ENCODE measurements at places on chromosomes 16 and 17. TPM values are rescaled to one million over a fixed set of nuclear protein-coding genes. Genes with fewer than 3 reads are reported as not detected.

- H3K27ac ChIP-seq = no peak overlapping the region
- H3K4me1 ChIP-seq = no peaks in the 10 kb centered on the region
- H3K36me3 ChIP-seq = no peaks in the 10 kb centered on the region
- DNase-seq = no peak
- H3K27me3 ChIP-seq = peaks cover 36% of the 10 kb centered on the region
- H3K4me3 ChIP-seq = no peak overlapping the region
These were observed 35.7 kb downstream of the CACNA1H start for GRCh38 chr16:1188432-1189189.

- H3K4me1 ChIP-seq = no peaks in the 10 kb centered on the region
- no peaks in the 10 kb centered on the region for H3K27me3 ChIP-seq
- H3K27ac ChIP-seq = no peak overlapping the region
- H3K36me3 ChIP-seq = no peaks in the 10 kb centered on the region
- DNase-seq = no peak
- H3K4me3 ChIP-seq = no peak overlapping the region
These were observed 27.4 kb upstream of the RCVRN start for GRCh38 chr17:9932491-9932890.

DNA sequence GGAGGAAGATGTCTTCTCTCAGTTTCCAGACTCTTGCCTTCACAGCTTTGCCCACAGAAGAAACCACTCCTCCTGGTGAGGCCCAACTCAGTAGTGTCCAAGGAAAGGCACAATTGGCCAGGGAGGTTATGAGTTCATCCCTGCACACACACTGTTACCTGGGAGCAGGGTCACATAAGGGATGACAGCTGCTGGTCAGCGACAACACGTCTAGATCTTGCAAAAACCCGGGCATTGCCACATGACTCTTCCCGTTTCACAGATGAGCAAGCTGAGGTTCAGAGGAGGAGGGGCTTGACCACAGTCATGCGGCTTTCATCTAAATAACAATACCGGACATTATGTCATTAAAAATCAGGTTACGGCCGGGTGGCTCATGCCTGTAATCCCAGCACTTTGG is 186.0 kb downstream of the COPRS start:
- no peak overlapping the region for H3K27ac ChIP-seq
- no peaks in the 10 kb centered on the region for H3K27me3 ChIP-seq
- H3K4me3 ChIP-seq = no peak overlapping the region
- no peaks in the 10 kb centered on the region for H3K36me3 ChIP-seq
- H3K4me1 ChIP-seq = no peaks in the 10 kb centered on the region

DNA sequence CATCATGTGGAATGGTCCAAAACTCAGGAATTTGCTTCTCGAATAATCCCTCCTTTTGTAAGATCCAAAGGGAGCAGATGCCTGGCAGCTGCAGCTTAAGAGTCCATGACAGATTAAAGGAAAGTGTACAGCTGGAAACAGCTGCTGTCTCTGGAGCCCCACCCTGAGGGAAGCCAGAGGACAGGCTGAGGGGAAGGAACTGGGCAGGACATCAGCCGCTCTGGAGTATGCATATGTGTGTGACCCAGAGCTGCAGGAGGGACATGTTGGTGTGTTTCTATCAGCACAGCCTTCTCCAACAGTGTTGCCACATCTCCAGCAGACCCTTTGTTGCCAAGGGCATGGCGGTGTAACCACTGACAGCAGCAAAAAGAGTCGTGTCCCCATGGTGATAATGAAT is 46.2 kb downstream of the CYB561 start:
- no peak overlapping the region for H3K4me3 ChIP-seq
- no peak overlapping the region for H3K27ac ChIP-seq
- H3K36me3 ChIP-seq = no peaks in the 10 kb centered on the region
- no peaks in the 10 kb centered on the region for H3K27me3 ChIP-seq

DNA sequence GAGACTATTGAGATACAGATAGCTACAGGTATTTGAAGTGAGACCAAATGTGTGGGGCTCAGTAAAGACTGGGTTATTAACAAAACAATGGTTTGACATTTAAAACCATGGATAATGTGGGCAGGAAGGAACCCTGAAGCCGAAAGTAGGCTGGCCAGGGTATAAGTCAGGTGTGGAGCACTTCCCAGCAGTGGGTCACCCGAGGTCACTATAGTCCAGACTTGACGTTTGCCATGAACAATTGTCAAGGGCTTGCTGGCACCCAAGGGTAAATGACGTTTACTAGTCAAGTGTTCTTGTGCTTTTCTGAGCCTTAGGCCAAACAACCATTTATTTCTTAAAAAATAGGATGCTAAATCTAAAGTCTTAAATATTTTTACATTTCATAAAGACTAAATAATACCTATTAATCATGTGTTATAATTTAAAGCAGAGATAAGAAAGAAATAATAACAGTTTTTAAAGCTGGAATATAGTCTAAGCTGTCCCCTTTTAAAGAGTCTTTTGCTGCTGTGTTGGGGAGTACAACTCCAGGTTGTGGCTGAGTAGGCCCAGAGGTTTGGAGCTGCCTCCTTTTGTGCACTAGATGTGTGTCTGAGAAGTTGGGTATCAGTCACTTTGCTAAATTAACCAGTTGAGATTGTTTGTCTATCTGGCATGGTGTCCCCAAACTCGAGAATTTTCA is 15.7 kb downstream of the ALDH3A2 start:
- H3K27me3 ChIP-seq = no peaks in the 10 kb centered on the region
- H3K4me1 ChIP-seq = peaks cover 21% of the 10 kb centered on the region
- DNase-seq = no peak
- no peak overlapping the region for H3K4me3 ChIP-seq
- H3K36me3 ChIP-seq = peaks cover 8% of the 10 kb centered on the region

- no peaks in the 10 kb centered on the region for H3K36me3 ChIP-seq
- H3K4me3 ChIP-seq = no peak overlapping the region
- H3K27ac ChIP-seq = no peak overlapping the region
- DNase-seq = no peak
- peaks cover 2% of the 10 kb centered on the region for H3K27me3 ChIP-seq
These were observed 73.3 kb upstream of the CNEP1R1 start for GRCh38 chr16:49951574-49952195.

DNA sequence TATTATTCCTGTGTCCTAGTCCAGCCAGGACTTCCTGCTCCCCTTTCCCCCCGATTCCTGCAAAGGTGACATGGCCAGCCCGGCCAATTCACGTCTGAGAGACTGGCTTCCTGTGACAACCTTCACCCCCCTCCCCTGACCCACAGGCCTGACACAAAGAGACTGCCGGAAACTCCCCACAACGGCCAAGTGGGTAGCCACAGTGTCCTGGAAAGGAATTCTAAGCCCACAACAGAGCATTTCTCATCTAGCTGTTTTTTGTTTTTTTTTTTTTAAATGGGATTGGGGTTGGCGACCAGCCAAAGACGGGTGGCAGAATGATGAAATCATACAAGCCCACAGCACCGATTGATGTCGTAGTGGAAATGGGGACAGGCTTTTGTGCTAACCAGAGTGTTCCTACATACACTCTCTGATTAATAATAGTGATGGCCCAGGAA is 2.8 kb upstream of the XAF1 start:
- peak; percentile 59 for DNase-seq
- H3K4me1 ChIP-seq = peaks cover 5% of the 10 kb centered on the region
- no peaks in the 10 kb centered on the region for H3K36me3 ChIP-seq
- H3K27ac ChIP-seq = peak overlapping the region; percentile 75

DNA sequence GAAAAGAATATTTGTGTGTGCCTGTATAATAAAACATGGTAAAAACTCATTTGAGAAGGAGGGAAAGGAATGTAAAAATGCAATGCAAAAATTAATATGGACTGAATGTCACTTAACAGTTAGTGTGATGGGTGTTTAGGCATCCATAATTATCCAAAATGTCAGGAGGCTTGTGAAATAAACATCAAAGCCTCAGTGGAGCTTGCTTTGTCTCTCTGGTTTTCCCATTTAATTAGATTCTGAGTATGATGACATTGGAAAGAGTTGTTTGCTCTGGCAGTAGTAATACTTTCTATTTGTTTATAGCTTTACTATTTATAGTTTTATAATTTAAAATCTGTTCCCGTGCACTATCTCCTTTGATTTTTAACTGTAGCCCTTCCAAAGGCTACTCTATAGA is 51.9 kb downstream of the CNTNAP4 start:
- H3K4me3 ChIP-seq = no peak overlapping the region
- no peak overlapping the region for H3K27ac ChIP-seq
- H3K36me3 ChIP-seq = no peaks in the 10 kb centered on the region
- H3K27me3 ChIP-seq = no peaks in the 10 kb centered on the region

Gene BRICD5
- 5.3 TPM for total RNA-seq

Gene PRSS8
- total RNA-seq = not detected

Gene MGAT5B
- total RNA-seq = not detected

Gene KIAA0753
- total RNA-seq = 2.9 TPM

Gene KRT9
- total RNA-seq = not detected

Gene TEX14
- total RNA-seq = 0.14 TPM

Gene PROCA1
- total RNA-seq = 0.37 TPM

Gene CASKIN1
- total RNA-seq = 0.73 TPM

All from psoas muscle (tissue), 8 donors.